ENCODE measurements at places on chromosomes 2 and 18. TPM values are rescaled to one million over a fixed set of nuclear protein-coding genes. Genes with fewer than 3 reads are reported as not detected.

- no peak for DNase-seq
Measured at GRCh38 chr18:75393721-75394120, 33.8 kb downstream of the SMIM21 start.

DNA sequence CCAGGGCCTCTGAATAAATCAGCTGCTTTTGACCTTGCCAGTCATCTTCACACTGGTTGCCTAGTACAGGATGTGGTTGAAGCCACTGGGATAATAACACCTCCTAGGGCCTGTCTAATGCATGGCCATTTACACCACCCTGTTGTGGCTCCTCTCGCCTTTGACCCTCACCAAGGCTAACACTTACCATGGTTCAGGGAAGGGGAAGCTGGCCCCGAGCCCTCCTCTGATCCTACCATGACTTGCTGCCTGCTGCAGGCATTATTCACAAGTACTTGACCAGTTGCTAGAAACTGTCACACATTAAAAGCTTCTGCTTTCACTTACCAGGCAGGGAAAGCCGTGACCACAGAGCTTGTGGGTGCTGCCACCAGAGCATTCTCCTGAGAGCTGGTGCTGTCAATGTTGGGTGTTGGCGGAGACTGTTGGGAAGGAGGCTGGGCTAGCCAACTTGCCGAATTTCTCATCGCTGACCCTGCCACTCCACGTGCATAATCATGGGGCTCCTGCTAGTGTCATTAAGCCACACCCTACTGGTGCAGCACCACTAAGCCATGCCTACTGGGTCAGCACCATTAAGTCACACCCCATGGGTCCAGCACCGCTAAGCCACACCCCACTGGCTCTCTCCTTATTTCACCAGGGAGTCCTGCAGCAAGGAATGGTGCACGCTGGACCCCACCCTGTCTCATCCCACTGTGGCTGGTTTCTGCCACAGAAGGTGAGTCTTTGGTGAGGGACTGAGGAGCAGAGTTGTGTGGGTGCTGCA lies 47.0 kb upstream of the TTC39C start:
- DNase-seq, result no peak

- DNase-seq, result no peak
Measured at GRCh38 chr2:57536535-57537231, 509.9 kb upstream of the VRK2 start.

- no peak for DNase-seq
Measured at GRCh38 chr18:7608174-7608550, 41.0 kb downstream of the PTPRM start.

DNA sequence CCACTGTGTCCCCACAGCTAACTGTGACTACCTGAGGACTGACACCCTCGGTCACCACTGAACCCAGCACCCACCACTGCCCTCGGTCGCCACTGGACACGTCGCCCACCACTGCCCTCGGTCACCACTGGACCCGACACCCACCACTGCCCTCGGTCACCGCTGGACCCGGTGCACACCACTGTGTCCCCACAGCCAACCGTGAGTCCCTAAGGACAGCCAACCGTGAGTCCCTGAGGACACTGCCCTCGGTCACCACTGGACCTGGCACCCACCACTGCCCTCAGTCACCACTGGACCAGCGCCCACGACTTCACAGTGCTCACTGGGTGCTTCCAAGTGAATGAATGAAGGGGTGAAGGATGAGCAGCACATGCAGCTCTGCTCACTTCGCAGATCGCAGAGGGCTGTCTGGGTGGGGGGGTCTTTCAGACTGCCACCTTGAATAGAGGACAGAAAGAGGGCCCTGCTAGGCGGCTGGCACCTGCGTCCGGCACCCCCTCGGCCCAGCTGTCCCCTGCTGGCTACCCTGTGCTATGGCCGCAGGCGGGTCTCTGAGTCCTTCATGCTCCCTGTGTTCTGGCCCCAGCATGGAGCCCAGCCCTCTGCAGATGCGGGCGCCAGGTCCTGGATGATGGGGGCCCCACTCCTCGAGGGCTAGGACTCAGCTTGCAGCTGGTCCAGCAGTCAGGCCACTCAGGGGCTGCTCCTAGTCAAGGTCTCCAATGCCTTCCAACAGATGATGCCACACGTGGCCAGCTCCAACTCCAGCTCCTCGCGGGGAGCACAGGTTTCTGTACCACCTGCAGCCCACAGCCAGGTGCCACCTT lies 51.4 kb upstream of the GPC1 start:
- no peak for DNase-seq

GRCh38 chr2:147351784-147352183 lies 493.0 kb upstream of the ACVR2A start:
- no peak for DNase-seq

DNA sequence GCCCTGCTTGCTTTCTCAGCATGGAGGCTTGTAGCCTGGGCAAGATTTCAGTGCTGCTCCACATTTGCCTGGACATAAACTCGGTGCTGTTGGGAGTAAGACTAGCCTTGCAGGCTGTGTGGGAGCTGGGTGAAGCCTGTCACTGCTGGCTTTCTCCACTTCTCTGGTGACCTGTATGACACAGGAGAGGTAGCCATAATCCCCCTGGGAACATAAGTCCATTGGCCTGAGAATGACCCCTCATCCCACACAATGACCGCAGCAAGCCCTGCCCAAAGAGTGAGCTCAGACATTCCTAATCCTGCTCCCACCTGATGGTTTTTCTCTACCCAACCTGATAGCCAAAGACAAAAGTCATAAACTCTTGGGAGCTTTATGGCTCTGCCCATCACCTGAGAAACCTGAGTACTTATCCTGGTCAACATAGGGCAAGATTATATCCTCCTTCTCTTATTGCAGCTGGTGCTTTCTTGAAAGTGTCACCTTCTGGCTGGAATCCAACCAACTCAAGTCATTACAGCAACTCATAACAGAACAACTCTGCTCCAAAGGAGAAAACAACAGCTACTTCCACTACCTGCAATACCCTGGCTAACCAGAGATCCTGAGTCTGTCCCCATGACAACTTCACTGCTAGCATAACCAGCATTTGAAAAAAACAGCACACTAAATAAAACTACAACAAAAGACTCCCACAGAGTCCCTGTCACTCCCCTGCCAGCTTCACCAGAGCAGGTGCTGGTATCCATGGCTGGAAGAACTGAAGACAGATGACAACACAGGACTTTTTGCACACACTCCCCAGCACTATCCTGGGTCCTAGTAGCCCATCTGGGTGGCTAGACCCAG lies 834.4 kb upstream of the DDX18 start:
- no peak for DNase-seq

DNA sequence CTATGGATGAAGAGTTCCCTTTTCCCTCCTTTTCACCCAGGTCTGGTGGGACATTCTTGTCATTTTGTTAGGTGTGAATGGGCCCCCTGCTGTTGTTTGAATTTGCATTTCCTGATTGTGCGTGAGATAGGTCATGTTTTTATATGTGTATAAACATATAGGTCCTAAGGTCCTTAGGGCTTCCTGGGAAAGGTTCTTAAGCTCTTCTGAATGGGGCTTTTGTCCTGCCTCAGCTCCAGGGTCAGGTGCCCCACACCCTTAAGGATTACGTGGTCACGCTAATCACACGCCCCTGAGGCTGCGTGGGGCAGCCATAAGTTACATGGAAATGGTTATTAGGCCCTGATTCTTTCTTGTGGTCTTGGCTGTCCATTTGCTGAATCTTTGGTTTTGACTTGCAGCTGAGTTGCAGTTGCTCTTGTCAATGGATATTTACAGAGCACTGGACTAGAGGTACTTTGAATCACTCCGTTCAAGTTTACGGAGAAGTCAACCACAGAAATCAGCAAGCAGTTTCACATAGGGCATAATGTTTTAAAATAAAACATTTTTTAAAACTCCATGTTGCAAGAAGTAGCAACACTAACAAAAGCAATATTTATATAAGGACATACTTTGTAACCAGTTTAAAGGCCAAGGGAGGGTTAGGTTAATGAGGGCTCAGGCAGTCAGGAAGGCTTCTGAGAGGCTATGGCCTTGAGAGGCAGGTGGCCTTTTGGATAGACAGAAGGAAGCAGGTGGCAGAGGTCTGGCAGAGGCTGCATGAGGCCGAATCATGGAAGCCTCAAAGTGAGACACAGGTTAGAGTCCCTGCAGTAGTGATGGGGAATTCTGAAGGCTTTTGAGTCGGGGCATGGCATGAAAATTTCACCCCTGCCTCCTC lies 24.2 kb downstream of the LIPG start:
- no peak for DNase-seq

PTH2R gene
- total RNA-seq, result not detected

Data from colonic mucosa (tissue), 4 donors.